ENCODE measurements at places on chromosomes 6 and 20. TPM values are rescaled to one million over a fixed set of nuclear protein-coding genes. Genes with fewer than 3 reads are reported as not detected.

The MED23 gene
- total RNA-seq, result 19.0 TPM

The ARFGEF2 gene
- total RNA-seq, result 17.9 TPM

The CST7 gene
- total RNA-seq, result not detected

The COL9A3 gene
- total RNA-seq, result 2.8 TPM

The RBM24 gene
- 0.33 TPM for total RNA-seq

The WFDC5 gene
- not detected for total RNA-seq

The ZNFX1 gene
- total RNA-seq, result 29.6 TPM

The PGK2 gene
- total RNA-seq, result not detected

The SULF2 gene
- total RNA-seq, result 0.20 TPM

The NKX2-4 gene
- not detected for total RNA-seq

The MOG gene
- total RNA-seq, result not detected

The TSPYL4 gene
- 6.8 TPM for total RNA-seq

The TNFRSF6B gene
- not detected for total RNA-seq

The C20orf144 gene
- not detected for total RNA-seq

The MYH7B gene
- not detected for total RNA-seq

The ARFGEF3 gene
- total RNA-seq, result 5.1 TPM

The KHDC1L gene
- not detected for total RNA-seq

The DSP gene
- 0.10 TPM for total RNA-seq

The OR2J1 gene
- total RNA-seq, result not detected

The OLIG3 gene
- total RNA-seq, result not detected

The COQ3 gene
- total RNA-seq, result 15.5 TPM

The TBX18 gene
- total RNA-seq, result 16.4 TPM

All from MG63 (cell line).